ENCODE measurements at places on chromosomes 5 and 9. TPM values are rescaled to one million over a fixed set of nuclear protein-coding genes. Genes with fewer than 3 reads are reported as not detected.

Gene CDC20B
- total RNA-seq = not detected

Gene PCDHA2
- total RNA-seq = 0.47 TPM

Gene UHRF2
- 38.9 TPM for total RNA-seq

Gene CNTNAP3
- 6.3 TPM for total RNA-seq

Gene SEMA6A
- total RNA-seq = 43.4 TPM
